ENCODE measurements at places on chromosomes 3 and 15.

DNA sequence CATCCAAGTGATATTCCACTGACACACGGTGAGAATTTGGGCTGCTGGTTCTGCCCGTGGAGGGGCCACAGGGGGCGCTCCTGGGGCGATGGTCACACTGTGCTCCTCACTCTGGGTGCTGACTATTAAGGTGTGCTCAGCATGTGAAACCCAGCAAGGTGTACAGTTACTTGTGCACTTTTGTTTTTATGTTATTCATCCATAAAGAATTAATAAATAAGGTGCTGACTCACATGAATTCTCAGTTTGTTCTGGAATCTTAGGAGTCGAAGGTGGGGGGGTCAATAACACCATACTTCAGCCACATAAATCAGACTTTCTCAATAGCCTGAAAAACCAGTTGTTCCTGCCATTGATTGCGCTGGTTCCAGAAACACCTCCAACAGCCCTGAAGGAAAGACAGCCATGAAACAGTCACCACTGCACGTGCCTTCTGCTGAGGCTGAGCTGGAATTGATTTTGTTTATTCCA lies 53.5 kb upstream of the SPATA12 start:
- no peak for DNase-seq

- DNase-seq: no peak
Measured at GRCh38 chr15:66169023-66169422, 84.5 kb downstream of the MEGF11 start.

DNA sequence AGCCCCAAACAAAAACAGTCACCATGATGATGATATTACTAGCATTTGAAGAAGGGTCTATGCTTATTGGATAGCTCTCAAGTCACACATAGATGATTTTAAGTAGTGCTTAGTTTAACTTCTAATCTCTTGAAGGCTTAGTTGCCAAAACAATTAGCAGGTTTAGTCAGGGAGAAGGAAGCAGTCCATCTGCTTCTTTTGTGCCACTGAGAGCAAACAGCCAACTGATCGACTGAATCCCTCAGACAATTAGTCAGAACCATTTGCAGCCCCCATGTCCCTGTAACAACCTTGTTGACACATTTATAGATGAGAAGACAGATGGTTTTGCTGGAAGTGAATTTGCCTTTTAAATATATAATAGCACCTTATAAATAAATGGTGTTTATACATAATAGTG lies 585.1 kb upstream of the SUCLG2 start:
- no peak for DNase-seq

DNA sequence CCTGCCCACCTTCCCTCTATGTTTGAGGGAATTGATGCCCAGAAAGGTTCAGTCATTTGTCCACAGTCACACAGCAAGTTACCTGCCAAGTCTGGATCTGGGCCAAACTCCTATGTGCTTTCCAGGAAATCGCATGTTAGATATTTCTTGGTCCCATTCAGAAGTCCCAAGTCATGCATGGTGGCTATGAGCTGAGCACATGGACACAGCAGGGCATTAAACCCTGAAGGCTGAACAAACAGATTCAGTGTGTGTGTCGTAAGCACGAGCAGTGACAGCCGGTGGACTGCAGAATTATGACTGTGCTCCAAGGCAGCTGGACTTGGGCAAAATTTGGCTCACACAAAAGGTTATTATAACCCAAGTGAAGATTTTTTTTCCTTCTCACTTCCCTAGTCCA lies 11.4 kb upstream of the SLC6A6 start:
- DNase-seq: no peak

DNA sequence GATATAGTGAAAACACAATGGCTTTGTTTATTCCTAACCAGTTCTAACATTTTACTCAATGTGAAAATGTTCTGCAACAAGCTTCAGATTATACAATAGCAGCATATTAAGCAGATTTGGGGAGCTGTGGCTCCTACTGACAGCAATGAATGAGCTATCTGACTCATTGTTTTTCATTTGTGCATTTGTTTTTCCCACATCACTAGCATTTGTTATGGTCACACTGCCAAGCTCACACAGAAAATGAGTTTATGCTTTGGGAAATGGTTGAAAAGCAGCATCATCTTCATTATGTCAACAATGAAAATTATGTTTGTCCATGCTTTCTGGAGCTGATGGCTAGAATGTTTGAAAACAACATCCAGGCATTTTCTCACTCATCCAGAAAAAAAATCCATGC lies 53.5 kb downstream of the ZPLD1 start:
- no peak for DNase-seq
